ENCODE measurements at places on chromosomes 5 and 9. TPM values are rescaled to one million over a fixed set of nuclear protein-coding genes. Genes with fewer than 3 reads are reported as not detected.

GABRP gene
- not detected for total RNA-seq

DNA sequence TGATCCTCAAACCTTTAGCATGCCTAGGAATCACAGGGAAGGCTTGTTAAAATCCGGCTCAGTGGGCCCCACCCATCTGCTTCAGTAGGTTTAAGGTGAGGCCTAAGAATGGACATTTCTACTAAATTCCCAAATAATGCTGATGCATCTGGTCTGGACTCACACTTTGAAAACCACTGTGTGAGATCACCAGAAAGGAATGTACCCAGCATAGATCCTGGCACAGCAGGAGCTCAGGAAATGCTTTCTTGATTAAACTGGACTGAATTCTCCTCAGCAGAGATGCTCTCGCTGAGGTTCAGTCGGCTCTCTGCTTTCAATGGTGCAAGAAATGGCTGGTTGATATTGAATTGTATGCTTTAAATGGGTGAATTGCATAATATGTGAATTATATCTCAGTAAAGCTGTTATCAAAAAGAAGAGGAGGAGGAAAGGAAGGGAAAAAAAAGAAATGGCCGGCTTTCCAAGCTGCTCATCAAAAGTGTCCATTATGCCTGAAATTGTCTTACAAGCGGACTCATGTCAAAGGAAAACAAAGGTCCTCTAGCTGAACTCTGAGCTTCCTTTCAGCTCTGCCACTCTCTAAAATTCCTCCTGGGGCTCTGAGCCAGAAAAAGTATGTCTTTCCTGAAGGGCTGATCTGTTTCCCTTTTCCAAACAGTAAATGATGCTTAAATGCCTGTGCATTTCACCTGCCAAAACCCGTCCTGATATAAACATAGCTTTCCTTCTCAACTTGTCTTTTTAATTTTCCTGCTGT lies 77.6 kb upstream of the SAP30L start:
- DNase-seq, result peak; percentile 83

GRCh38 chr9:127144670-127145445 lies 22.4 kb upstream of the ANGPTL2 start:
- DNase-seq, result peak; percentile 66

GRCh38 chr5:124180299-124180874 lies 566.1 kb downstream of the ZNF608 start:
- DNase-seq, result no peak

SCGB3A2 gene
- total RNA-seq, result not detected

FABP6 gene
- total RNA-seq, result not detected

- no peak for DNase-seq
Measured at GRCh38 chr5:51599587-51599986, 216.3 kb downstream of the ISL1 start.

GRCh38 chr9:74729136-74729695 lies 158.5 kb downstream of the TRPM6 start:
- peak; percentile 6 for DNase-seq

DNA sequence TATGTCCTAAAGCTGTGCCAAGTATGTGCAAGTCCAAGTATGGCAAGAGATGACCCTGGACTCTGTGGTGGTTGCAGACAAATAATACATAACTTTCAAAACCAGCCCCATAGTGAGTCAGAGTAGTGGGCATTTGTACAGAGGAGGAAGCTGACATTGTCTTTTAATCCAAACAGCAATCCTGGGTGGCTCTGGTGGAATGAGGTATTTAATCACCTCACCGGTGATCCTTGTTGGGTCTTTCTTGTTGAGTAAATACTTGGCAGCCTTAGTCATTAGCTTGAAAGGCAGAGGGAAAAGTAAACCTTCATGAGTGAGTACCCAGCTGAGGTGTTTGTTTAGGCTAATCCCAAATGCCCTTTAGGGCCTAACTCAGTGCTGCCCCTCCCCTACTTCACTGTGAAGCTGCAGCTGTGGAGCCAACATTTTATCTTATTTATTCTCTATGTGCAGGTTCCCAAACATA lies 148.7 kb upstream of the SLC12A2 start:
- DNase-seq, result peak; percentile 31

NME5 gene
- 0.62 TPM for total RNA-seq

DNA sequence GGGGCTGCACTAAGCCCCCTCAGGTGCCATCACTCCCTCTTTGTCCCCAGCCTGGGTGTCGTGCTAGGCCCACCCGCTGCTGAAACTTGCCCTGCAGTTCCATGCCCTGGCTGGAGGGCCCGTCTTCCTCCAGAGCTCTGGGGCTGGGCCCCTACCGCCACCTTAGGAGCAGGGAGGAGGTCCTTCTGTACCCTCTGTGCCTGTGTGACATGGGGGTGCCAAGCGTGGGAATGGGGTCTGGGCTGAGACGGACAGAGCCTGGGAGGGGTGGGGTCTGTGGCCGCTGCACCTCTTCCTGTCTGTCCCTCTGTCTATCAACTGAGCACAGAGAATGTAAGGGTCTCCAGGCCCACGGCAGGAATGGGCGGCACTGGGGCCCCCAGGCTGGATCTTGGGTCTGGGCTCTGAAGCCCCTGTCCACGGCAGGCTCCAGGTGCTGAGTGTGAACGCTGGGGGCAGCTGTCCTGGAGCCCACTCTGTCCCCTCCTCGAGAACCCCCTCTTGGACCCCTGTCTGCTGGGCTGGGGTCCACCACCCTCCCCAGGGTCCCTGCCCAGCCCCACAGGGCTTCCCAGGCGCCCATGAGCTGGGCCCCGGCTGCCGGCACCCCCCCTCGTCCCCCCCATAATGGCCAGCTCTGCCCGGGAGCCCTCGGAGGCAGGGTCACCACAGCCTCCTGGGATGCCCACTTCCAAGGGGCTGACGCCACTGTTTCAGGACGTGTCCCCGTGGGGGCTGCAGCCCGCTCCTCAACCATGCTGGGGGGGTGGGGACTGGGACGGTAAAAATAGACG lies 15.8 kb upstream of the NRARP start:
- no peak for DNase-seq
